ENCODE measurements at places on chromosomes 5 and 9. TPM values are rescaled to one million over a fixed set of nuclear protein-coding genes. Genes with fewer than 3 reads are reported as not detected.
A peak's percentile ranks its signal among the peaks of the same experiment; 100 is the strongest.

DNA sequence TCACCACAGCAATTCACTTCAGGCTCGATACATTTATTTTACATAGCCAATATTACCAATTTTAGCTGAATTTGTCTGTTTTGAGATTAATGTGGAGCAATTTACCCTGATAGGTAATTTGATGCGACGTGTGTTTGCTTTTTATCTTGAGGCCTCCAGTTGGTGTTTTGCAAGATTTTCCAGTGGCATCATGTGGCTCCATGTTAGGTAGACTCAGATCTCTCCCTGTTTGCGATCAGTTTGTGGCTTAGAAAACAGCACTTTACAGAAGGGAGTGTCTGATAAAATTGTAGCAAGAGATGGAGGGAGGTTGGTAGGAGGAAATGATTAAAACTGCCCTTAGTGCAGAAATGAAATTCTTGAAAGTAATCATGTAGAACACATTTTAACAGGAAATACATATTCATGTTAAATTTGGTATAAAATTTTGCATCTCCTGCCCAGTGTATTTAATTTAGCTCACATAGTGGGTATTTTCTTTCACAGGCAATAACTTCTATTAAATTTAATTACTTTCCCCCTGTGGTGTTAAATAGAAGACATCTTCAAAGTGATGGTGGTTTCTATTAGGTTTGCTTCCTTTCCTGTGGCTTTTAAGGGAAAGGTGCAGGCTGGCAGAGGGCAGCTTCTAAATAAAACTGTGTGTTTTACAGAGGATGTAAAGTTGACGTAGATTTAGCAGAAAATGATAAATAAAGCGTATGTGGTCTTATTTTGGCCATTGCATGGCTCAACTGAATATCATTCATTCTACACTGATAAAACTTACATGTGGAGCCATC lies 135.8 kb downstream of the KDM4C start:
- no peak for DNase-seq

DNA sequence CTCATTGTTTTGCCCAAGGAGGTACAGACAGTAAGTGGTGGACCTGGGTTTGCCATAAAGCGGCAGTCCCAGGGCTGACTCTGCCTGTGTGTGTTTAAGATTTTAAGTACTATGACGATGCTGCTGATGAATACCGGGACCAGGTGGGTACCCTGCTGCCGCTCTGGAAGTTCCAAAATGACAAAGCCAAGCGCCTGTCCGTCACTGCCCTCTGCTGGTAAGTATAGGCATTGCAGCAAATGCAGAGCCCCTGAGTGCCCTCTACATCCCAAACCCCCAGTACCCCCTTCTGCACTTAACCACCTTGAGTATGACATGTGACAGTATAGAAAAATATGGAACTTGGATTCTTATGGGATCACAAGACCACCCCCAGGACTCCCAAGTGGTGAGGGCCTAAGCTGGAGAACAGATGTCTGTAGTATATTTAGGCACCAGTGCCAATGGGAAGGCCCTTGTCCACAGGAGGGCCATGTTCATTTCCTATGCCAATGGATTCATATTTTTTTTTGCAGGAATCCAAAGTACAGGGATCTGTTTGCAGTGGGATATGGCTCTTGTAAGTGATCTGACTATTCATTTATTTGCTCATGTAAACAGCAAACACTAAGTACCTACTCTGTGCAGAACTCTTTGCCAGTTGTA lies 22.0 kb downstream of the ENHO start:
- peak; percentile 80 for DNase-seq

The RUSC2 gene
- 6.3 TPM for total RNA-seq

The FOXI1 gene
- not detected for total RNA-seq

The ARL10 gene
- 23.4 TPM for total RNA-seq

GRCh38 chr5:110854200-110854599 lies 115.4 kb downstream of the SLC25A46 start:
- DNase-seq: no peak

- no peak for DNase-seq
These were observed 108.5 kb upstream of the MAP1B start for GRCh38 chr5:71998746-71999145.

- DNase-seq: no peak
These were observed 9.5 kb downstream of the GAPVD1 start for GRCh38 chr9:125271081-125271480.

GRCh38 chr5:119740225-119740624 lies 110.9 kb downstream of the FAM170A start:
- DNase-seq: no peak

The C9orf153 gene
- not detected for total RNA-seq

The TUSC1 gene
- total RNA-seq: 3.4 TPM

GRCh38 chr5:169647566-169647965 lies 10.5 kb downstream of the DOCK2 start:
- DNase-seq: no peak

The CD180 gene
- total RNA-seq: not detected

DNA sequence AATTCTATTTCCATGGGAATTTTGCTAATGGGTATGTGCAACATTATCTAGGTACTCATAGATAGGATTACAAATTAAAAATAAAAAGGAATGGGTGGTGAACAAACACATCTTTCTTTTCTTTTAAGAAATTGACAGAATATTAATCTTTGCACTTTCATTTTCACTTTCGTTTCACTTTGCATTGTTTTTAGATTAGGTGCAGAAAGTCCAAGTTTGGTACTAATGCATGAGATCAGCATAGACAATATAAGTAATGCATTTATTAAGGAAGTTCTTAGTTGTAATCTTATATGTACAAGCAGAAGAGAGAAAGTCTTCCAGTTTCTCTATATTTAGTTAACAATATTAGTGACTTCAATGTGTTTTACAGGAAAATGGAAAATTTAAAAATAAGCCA lies 196.5 kb downstream of the COMMD10 start:
- DNase-seq: no peak

DNA sequence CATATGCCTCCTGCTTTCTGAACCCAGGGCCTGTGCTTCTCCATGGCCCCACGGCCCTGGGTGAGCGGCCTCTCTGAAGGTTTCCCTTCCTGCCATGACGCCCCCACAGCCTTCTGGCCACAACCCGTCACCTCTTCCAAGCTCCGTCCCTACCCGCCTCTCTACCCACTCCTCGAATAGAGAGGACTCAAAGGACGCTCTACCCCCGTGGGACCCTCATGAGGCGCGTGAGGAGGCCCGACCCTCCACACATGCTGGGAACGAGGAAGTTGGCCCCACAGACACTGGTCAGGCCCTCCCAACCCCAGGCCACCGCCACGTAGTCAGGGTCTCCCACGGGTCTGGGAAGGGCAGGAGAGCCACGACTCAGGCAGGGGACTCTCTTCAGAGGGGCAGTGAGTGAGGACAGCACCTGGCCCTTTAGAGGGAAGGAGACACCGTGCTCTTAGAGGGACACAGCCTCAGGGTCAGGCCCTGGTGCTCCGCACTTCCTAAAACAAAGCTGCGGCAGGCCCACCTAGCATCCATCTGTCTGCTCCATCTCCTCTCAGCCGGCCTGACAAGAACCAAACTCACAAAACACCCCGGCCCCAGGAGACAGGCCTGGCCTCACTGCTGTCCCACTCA lies 5.3 kb downstream of the BRD3 start:
- DNase-seq: no peak
